K562 (cell line): ENCODE measurements at places on chromosomes 11 and 22. TPM values are rescaled to one million over a fixed set of nuclear protein-coding genes. Genes with fewer than 3 reads are reported as not detected.

DNA sequence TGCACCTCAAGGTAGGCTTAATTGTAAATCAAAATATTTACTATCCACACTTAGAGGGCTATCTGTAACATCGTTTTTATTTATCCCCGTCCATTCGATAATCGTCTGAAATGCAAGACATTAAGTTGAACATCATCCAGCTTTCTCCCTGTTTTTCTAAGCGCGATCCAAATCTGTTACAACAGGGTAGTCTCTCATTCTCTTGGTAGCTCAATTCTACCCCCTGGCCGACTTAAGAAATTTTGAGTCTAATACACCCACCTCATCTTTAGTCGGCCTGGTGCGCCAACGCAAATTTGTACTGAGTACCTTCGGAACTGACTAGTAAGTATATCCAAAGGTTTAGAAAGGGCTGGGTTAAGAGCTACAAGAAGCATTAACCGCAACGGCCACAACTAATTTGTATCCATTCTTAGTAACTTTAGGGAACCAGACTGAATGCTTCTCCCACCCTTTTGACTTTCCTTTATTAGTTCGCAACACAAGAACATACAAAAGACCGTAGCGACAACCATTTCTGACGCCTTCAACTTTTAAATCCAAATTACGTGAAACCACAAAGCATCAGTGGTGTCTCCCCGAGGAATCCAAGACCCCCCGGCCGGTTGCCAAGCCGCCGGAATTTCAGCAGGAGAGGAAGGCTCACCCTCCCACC, 1.0 kb upstream of the ZNF143 start:
- DNase-seq, result no peak
- H3K27me3 ChIP-seq, result no peaks in the 10 kb centered on the region
- H3K27ac ChIP-seq, result peak overlapping the region; percentile 99
- peak overlapping the region; percentile 80 for H3K4me3 ChIP-seq
- peaks cover 13% of the 10 kb centered on the region; the same call in 2 of the 3 replicates for H3K4me1 ChIP-seq

DNA sequence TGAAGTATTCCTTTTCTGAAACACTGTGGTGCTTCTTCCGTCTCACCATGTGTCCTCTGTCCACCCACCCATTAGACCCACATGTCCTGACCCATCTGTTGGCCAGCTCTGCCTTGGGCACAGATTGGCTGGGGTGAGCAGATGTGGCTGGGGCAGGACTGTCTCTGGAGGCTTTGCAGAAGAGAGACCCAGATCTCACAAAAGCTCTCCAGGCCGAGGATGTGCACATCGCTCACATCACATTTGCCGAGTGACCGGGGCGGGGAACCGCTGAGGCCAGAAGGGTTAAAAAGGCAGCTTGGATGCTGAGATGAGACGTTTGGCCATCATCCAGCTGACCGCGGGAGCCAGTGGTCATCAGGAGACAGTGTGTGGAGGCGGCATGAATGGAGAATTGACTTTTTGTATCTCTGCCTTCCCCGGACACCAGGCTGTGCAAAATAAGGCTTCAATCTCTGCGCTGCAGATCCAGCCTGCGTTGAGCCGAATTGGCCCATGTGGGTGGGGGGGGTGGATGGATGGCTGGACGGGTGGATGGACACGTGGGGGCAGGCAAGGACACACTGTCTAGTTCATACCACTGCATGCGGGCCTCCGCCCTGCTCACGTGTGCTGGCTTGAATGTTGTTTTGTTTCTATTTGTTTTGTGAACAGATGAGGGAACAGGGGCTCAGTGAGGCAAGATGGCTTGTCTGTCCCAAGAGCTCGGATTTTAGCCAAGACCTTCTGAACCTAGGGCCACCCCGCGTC, 6.1 kb downstream of the IFITM10 start:
- no peaks in the 10 kb centered on the region for H3K4me1 ChIP-seq
- H3K4me3 ChIP-seq, result no peak overlapping the region
- H3K27me3 ChIP-seq, result peaks cover 4% of the 10 kb centered on the region; the same call in 1 of the 3 replicates

- H3K4me3 ChIP-seq, result no peak overlapping the region
- no peaks in the 10 kb centered on the region for H3K4me1 ChIP-seq
- no peaks in the 10 kb centered on the region for H3K36me3 ChIP-seq
- H3K27ac ChIP-seq, result no peak overlapping the region
- H3K27me3 ChIP-seq, result no peaks in the 10 kb centered on the region
- no peak for DNase-seq
Measured at GRCh38 chr22:33382436-33382835, 324.3 kb upstream of the SYN3 start.

GRCh38 chr11:62546929-62547625, 471 bp upstream of the AHNAK start:
- peak overlapping the region; percentile 67; the same call in 1 of the 2 replicates for H3K4me3 ChIP-seq
- no peaks in the 10 kb centered on the region for H3K27me3 ChIP-seq
- H3K27ac ChIP-seq, result no peak overlapping the region
- no peaks in the 10 kb centered on the region for H3K36me3 ChIP-seq

DNA sequence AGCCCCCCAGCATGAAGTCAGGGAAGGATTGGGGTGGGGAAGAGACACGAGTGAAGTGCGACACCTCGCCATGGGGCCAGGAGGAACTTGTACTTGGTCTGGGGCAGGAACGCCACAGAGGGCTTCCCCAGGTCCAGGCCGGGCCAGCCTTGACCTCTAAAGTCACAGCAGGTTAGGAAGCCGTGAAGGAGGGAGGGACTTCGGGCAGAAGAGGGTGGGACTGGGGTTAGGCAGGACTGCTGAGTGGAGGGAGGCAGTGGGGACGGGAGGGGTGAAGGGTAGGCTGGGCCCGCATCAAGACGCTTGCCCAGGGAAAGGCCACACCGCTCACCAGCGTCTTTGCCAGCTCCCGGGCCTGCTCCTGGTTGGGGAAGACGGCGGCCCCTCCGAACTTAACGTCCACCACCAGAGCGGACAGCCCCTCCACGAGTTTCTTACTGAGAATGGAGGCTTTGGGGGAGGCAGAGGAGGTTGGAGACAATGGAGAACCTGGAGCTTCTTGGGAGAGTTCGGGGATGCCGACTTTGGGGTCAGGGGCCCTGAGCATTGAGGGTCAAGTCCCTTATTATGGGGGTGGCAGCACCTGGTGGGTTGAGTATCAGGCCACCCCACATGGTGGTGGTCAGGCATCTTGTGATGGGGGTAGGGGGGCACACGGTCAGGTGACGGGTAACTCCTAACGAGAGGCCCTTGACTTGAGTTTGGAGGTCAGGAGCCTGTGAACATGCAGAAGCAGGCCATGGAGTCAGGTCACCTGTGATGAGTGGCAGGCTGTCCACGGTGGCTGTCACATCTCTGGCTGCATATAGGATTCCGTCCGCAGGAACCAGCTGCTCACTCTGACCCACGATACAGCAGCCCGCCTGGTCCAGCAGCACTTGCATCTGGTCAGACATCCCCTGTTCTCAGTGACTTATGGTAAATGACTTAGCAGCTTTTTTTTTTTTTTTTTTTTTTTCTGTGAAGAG, 1.7 kb upstream of the SCO2 start:
- H3K4me3 ChIP-seq, result peak overlapping the region; percentile 71
- no peaks in the 10 kb centered on the region for H3K27me3 ChIP-seq
- H3K36me3 ChIP-seq, result peaks cover 26% of the 10 kb centered on the region; the same call in 1 of the 3 replicates
- peaks cover 81% of the 10 kb centered on the region for H3K4me1 ChIP-seq

GRCh38 chr11:23423656-23424055, 563.4 kb upstream of the CCDC179 start:
- H3K27me3 ChIP-seq, result no peaks in the 10 kb centered on the region
- H3K4me3 ChIP-seq, result no peak overlapping the region
- no peaks in the 10 kb centered on the region for H3K4me1 ChIP-seq
- H3K36me3 ChIP-seq, result no peaks in the 10 kb centered on the region

- H3K4me3 ChIP-seq, result no peak overlapping the region
- no peak for DNase-seq
- no peaks in the 10 kb centered on the region for H3K36me3 ChIP-seq
- no peak overlapping the region for H3K27ac ChIP-seq
- no peaks in the 10 kb centered on the region for H3K27me3 ChIP-seq
- no peaks in the 10 kb centered on the region for H3K4me1 ChIP-seq
Measured at GRCh38 chr11:104999721-105000120, 23.2 kb downstream of the CASP5 start.

DNA sequence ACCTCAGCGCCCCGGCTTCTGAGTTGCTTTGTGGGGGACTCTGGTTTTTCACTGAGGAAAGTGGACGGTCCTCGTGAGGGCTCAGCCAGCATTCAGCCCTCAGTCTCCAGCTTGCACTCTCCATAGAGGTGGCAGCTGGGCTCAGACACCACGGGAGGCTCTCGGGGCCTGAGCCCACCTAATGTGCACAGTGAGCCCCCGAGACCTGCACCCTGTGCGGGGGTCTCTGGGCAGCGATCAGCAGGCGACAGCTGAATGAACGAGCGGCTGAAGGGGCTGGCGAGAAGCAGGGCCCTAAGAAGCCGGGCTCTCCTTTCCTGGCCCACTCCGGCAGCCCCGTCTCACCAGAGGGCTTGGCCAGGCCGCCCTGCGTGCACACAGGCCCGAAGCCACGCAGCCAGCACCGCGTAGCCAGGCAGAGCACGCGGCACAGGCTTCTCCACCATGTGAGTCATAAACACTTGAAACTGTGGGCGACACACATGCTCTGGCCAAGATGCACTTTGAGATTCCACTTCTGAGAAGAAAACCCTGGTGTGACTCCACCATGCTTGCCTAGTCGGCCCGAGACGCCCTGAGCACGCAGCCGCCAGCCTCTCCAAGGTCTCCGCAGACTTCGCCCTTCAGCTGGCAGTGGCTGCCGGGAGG, 28.0 kb downstream of the TOLLIP start:
- H3K36me3 ChIP-seq, result peaks cover 45% of the 10 kb centered on the region; the same call in 1 of the 3 replicates
- H3K27me3 ChIP-seq, result no peaks in the 10 kb centered on the region
- no peak overlapping the region for H3K4me3 ChIP-seq
- no peak for DNase-seq

GRCh38 chr11:64008283-64008913, 22.2 kb downstream of the OTUB1 start:
- no peak overlapping the region for H3K27ac ChIP-seq
- peaks cover 55% of the 10 kb centered on the region for H3K4me1 ChIP-seq
- no peaks in the 10 kb centered on the region for H3K27me3 ChIP-seq
- no peak overlapping the region for H3K4me3 ChIP-seq
- no peaks in the 10 kb centered on the region; the same call in 2 of the 3 replicates for H3K36me3 ChIP-seq

DNA sequence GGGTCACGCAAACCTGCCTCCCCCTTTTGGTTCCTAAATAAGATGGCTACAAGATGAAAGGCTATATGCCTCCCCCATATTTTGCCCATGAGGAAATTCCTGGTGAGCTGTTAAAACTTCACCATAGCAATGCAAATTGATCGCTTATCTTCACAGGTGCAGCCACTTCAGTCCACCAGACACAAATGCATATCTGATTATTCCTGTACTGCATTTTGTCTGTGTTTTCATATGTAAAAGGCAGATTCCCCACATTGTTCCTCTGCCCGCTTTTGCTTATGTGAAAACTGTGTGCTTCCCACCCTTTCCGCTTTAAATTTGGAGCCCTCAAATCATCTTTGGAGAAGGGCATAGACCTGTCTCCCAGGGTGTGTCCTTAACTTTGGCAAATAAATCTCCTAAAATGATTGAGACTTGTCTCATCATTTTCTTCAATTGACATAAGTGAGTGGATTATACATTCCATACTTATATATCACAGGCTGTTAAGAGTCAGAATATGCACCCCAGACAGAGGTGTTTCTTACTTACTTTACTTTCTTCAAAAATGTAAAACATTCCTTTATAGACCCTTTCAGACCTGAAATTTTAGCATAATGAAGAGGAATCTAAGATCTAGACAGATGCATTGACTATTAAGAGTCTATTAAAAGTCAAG, 116.4 kb downstream of the CASP12 start:
- no peaks in the 10 kb centered on the region for H3K27me3 ChIP-seq
- no peak overlapping the region for H3K27ac ChIP-seq
- H3K4me1 ChIP-seq, result no peaks in the 10 kb centered on the region
- H3K36me3 ChIP-seq, result no peaks in the 10 kb centered on the region
- DNase-seq, result no peak

GRCh38 chr11:48170241-48171233, 46.1 kb upstream of the OR4B1 start:
- DNase-seq, result no peak
- no peak overlapping the region for H3K4me3 ChIP-seq
- H3K27me3 ChIP-seq, result no peaks in the 10 kb centered on the region; the same call in 2 of the 3 replicates

DNA sequence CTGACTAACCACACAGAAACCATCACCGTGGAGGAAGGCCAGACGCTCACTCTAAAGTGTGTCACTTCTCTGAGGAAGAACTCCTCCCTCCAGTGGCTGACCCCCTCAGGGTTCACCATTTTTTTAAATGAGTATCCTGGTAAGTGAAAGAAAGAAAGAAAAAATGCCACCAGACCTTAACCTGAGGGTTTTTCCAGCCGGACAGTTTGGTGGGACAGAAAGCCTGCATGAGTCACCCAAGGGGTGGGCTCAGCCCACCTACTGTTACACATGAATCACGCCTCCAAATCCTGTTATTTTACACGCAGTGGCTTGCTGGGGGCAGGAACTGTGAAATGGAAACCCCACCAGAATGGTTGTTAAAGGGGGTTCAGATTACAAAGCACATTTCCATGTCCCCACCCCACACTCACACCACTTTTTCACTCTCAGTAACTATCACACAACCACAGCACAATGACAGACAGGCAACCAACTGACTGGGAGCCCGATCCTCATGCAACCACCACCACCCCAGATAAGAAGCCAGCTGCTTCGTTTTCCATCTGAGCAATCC, 11.9 kb downstream of the CRTAM start:
- H3K4me3 ChIP-seq, result no peak overlapping the region
- no peaks in the 10 kb centered on the region for H3K36me3 ChIP-seq
- H3K27ac ChIP-seq, result no peak overlapping the region

GRCh38 chr22:39527481-39527961, 5.0 kb downstream of the RPS19BP1 start:
- H3K4me1 ChIP-seq, result peaks cover 31% of the 10 kb centered on the region; the same call in 2 of the 3 replicates
- DNase-seq, result no peak
- peaks cover 68% of the 10 kb centered on the region for H3K36me3 ChIP-seq
- no peak overlapping the region for H3K4me3 ChIP-seq
- no peaks in the 10 kb centered on the region for H3K27me3 ChIP-seq
- H3K27ac ChIP-seq, result no peak overlapping the region

DNA sequence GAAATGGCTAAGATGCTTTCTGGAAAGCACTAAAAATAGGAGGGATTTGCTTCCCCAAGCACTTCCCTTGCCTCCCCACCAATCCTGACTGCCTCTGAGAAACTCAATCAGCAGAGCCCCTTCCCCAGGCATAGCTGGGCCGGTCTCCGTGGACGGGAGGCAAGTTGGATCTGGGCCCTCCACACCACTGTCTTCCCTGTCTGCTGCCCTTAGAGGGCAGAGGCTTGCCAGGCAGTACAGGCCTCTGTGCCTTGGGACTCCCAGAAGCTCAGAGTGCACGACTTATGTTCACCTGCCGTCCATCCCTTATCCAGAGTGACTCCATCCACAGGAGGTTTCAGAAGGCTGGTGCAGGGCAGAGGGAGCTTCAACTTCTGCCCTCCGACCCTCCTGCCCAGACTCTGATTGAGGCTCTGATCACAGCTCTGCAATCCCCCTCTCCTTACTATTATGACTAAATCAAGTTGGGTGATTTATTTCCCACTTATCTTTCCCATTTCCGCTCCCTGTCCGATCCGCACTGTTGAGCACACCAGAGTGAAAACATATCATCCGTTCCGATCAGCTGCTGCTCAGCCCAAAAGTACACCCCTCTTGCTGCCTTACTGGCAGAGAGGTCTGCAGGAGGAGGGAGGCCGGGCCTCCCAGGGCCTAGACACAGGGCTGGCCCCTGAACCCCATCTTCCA, 71.8 kb downstream of the DSCAML1 start:
- H3K4me1 ChIP-seq, result no peaks in the 10 kb centered on the region
- H3K36me3 ChIP-seq, result no peaks in the 10 kb centered on the region

- peaks cover 26% of the 10 kb centered on the region for H3K4me1 ChIP-seq
- no peaks in the 10 kb centered on the region for H3K36me3 ChIP-seq
- DNase-seq, result no peak
- no peaks in the 10 kb centered on the region for H3K27me3 ChIP-seq
- H3K4me3 ChIP-seq, result no peak overlapping the region
- H3K27ac ChIP-seq, result no peak overlapping the region
Measured at GRCh38 chr11:118694771-118695170, 15.3 kb upstream of the TREH start.

Gene ATP6V1E1
- total RNA-seq, result 122 and 129 TPM in 2 replicates

Gene NLRP6
- total RNA-seq, result 0.18 TPM in 1 of 2 replicates, not detected in the other

Gene SPINDOC
- 33.0 and 35.3 TPM in 2 replicates for total RNA-seq

Gene MIAT
- 0.63 and 0.93 TPM in 2 replicates for total RNA-seq

Gene TOMM22
- 101 and 108 TPM in 2 replicates for total RNA-seq

Gene CCDC89
- not detected in 2 replicates for total RNA-seq
